ENCODE measurements at places on chromosomes 7 and 10.
A peak's percentile ranks its signal among the peaks of the same experiment; 100 is the strongest.

DNA sequence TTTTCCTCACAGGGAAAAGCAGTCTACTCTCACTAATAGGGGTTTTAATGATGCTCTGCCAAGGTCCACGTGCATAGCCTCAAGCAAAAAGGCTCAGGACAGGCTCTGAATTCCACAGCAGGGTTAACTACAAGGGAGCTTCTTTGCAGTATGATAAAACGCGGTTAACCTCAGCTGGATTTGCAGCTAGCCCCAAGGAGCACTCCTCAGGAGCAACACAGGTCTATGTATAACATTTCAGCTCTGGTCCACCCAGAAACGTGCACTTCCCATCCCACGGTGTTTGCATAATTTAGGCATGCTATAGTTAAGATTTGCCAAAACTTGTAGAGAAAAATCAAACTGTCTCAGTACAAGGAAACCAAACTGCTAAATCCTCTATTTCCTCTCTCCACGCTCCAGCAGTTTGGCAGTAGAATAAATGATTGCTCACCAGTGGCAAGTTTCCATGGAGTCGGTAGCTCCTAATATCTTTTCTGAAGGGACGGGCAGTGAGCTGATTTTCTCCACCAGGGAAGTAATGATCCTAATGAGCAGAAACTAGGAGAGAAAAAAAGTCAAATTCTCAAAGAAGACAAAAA is 13.1 kb upstream of the ASB4 start:
- no peak for DNase-seq

DNA sequence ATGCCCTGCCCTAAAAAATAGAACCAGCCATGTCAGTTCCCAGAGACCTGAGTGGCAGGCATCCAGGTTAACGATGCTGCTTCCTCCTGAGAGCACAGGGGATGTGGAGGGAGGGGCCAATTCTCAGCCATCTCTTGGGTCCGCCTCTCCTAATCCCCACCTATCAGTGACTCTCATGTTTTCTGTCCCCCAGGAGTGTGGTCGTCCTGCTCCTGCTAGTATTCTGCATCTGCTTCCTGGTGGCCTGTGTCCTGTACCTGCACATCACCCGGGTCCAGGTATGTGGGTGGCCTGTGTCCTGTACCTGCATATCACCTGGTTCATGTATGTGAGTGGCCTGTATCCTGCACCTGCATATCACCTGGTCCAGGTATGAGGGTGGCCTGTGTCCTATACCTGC is 105.3 kb downstream of the ADCY1 start:
- DNase-seq, result no peak

- peak; percentile 96 for DNase-seq
Observed at GRCh38 chr10:92290837-92291615, at the start of the genes CPEB3 and MARCHF5. TSS of gene CPEB3 (minus strand) at chr10:92291078. CDS start at chr10:92240350, 50,728 bp downstream. TSS of gene MARCHF5 (plus strand) at chr10:92291167. CDS start at chr10:92291495, 328 bp downstream.

DNA sequence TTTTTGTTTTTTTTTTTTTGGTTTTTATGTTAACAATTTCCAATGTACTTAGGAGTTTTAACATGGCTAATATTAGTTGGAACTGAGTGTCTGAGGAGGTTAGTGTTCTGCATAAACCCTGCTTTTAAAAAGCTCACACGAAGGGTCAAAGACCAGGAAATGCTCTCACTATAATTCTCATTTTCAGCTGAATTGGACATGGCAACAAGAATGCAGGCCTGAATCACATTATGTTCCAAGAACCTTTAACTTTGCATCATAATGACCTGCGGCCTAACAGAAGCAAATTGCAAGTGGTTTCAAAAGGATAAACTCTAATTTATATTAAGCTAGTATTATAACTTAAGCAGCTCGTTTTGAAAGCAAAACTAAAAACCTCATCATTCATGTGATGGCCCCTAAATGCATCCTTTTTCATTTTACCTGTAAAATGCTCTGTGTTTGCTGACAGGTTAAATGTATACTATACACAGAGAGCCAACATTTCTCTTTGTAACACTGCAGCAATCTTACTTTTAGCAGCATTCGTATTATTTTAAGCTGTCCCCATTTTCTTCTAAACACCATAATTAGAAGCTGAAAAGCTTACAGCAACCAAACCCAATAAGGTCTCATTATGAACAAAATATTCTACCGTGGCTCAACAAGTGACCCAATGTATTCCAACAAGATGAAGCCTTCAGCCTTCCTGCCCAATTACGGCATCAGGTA is 242.8 kb upstream of the SP4 start:
- DNase-seq, result no peak

DNA sequence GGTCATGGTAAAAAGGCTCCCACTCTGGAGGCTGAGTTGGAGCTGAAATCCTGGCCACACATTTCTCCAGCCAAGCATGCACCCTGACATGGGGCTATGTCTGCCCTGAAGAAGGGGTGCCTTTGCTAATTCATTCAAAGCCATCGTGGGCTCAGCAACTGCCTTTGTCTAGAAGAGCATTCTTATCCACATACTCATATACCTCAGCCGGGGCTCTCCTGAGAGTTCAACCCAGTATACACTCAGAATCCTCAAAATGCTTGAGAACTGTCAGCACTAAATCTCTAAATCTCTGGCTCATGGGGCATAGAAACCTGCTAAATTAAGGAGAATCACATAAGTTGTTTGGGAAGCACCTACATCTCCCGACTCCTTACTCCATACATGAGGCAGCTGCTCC is 89.3 kb downstream of the MRPL32 start:
- DNase-seq, result no peak

- DNase-seq, result peak; percentile 81
Observed at GRCh38 chr7:142782922-142783900, 12.4 kb downstream of the PRSS2 start.

DNA sequence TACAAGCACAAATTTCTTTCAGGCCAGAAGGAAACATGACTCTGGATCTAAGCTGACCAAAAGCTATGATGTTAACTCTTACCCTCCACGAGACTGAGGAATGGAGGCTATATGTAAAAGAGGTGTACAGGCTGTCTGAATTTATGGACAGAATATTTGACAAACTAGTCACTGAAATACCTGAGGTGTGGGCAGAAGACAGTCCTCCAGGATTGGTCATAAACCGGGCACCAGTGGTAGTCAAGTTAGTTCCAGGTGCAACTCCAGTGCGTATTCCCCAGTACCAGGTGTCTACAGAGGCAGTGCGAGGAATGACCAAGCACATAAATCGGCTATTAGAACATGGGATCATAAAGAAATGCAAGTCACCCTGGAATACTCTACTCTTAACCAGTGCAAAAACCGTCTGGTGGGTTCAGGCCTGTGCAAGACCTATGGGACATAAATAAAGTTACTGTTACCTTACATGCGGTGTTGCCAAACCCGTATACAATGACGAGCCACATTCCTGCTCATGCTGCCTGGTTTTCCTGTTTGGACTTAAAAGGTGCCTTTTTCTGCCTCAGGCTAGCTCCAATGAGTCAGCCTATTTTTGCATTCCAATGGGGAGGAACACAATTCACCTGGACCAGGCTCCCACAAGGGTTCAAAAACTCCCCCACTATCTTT is 6.7 kb upstream of the CYREN start:
- no peak for DNase-seq

All from heart right ventricle (tissue), 16 donors.